ENCODE measurements at places on chromosomes 7 and 10. TPM values are rescaled to one million over a fixed set of nuclear protein-coding genes. Genes with fewer than 3 reads are reported as not detected.

SRRM3 gene
- 2.8 TPM for total RNA-seq

IL15RA gene
- total RNA-seq = 13.7 TPM

LRRC18 gene
- total RNA-seq = under 0.01 TPM

ANKRD7 gene
- 3.8 TPM for total RNA-seq

SLIT1 gene
- total RNA-seq = under 0.01 TPM

All from smooth muscle cell of trachea (primary cell).